NCI-H187 (cell line): ENCODE measurements at places on chromosomes 4 and X.

DNA sequence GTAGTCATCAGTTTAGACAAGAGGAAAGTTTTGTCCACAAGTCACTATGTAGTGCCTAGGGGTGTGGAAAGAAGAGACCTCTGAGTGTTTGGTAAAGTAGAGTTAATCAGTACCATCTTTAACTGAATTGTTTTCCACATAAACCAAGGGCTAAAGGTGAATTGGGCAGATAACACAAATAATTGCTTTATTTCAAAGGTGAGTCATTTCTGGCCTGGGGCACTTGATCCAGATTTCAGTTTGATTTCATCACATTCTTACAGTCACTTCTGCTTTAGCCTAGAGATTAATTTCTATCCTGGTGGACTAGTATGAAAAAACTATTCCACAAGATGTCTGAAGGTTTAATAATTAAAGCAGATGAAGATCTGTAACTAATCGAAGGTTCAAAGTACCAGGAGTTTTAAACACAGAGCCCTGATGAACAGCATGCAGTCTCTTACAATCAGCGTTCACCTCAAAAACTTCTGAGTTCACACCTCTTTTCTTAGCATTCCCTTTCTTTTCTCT, 74.5 kb upstream of the BOD1L1 start:
- DNase-seq, result no peak

DNA sequence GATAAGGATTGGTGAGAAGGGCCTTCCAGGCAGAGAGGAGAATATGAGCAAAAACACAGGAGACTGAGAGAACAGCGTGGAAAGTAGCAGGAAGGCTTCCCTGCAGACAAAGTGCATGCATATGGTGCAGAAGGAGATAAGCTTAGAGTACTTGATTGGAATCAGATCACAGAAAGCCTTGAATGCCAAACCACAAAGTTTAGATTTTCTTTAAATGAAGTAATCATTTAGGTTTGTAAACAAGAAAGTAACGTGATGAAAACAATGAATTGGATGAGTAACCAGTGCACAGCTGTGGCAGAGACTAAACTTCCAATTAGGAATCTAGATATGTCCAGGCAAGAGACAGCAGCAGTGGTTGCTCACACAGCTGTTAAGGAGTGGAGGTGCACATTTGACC, 83.8 kb upstream of the C1QTNF7 start:
- DNase-seq, result no peak

GRCh38 chr4:7585768-7586167, 151.0 kb upstream of the PSAPL1 start:
- DNase-seq, result no peak

- no peak for DNase-seq
Observed at GRCh38 chr4:185573651-185574199, 38.4 kb upstream of the PDLIM3 start.

DNA sequence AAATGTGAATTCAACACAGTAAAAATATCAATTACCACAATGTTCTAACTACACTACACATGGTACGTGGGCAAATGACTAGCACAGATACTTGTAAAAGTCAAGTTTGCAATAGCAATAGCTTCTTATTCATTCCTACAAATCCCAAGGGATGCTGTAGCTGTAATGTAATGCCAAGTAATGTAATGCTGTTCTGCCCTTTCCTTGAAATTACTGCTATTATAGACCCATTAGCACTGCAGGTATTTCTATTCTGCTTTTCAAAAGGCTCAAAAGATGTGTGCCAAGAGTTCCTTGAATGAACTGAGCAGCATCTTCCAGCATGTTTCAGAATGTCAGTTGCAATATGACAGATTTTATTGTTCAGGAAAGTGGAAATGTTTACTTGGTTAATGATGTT, 129.9 kb upstream of the BANK1 start:
- no peak for DNase-seq

DNA sequence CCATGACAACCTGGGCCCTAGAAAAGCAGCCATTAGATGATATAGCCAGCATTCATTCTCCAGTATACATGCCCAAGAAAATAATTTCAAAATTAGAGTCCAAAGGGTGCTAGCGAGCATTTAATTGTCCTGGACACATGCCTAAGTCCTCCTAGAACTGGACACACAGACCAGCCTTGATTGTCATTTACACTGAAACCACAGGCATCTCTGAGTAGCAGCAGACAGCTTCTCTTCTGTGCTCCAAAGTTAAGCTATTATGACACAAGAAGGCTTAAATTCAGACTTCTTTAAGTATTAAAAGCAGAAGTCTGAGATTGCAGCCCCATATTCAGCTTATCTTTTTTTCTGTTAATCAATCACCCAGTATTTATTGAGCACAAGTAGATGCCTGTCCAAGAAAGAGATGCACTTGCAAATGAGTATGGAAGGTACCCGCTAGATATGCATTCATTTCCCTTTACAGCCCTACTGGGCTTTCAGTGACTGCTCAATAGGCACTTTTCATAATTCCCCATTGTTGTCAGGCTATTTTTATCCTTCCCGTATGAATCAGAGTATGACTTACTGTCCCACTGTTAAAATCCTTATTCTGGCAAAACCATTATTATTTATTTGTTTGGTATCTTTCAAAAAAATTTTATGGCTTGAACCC, 374.1 kb downstream of the FBXW7 start:
- DNase-seq, result no peak

GRCh38 chrX:76126851-76127250, 46.0 kb upstream of the PBDC1 start:
- no peak for DNase-seq

DNA sequence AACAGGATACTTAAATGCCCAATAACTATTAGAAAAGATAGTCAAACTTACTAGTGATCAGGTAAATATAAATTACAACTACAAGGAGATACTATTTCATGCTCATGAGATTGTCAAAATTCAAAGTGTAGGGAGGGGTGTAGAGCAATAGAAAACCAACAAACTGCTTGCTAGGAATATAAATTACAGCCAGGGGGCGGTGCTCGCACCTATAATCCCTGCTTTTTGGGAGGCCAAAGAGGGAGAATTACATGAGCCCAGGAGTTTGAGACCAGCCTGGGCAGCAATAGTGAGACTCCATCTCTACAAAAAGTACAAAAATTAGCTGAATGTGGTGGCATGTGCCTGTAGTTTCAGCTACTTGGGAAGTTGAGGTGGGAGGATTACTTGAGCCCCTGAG, 556.5 kb upstream of the NR3C2 start:
- no peak for DNase-seq

GRCh38 chrX:789096-789495, 158.5 kb downstream of the SHOX start:
- no peak for DNase-seq

- DNase-seq, result no peak
Observed at GRCh38 chrX:69968950-69969349, 80.8 kb downstream of the AWAT2 start.

GRCh38 chr4:153211986-153212728, 7.9 kb downstream of the TRIM2 start:
- no peak for DNase-seq

- no peak for DNase-seq
Observed at GRCh38 chr4:168630445-168631187, 133.8 kb downstream of the PALLD start.

DNA sequence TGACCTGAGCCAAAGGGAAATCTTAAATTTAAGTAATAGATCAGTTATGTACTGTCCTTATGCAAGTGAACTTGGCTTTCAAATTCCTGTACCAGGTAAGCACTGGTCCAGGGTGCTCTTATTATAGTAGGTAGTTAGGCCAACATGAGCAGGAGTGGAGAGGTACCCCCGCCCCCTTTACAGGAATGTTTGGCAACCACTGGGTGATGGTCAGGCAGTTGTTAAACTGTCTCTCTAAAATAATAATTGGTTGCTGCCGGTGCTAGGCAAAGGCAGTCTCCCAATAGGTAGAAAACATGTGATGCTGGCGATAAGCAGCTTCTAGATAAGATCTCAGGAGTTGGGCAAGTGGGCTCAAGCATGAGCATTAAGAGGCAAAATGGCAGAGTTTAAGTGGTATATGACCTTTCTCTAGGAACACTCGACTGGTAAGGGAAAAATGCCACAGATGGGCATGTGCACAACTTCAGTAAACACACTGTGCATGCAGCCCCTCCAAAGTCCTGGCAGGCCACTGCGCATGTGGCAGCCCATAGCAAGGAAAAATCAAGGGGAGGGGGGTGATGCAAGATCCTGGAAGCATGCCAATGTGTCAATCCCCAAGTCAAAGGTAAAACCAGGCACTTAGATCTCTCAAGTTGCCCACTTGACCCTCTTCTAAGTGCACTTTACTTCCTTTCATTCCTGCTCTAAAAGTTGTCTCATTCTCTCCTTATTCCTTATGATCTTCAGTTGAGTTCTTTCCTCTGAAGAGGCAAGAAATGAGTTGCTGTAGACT, 1239.7 kb downstream of the C4orf33 start:
- no peak for DNase-seq

GRCh38 chrX:11678158-11678557, 12.4 kb upstream of the ARHGAP6 start:
- DNase-seq, result no peak

DNA sequence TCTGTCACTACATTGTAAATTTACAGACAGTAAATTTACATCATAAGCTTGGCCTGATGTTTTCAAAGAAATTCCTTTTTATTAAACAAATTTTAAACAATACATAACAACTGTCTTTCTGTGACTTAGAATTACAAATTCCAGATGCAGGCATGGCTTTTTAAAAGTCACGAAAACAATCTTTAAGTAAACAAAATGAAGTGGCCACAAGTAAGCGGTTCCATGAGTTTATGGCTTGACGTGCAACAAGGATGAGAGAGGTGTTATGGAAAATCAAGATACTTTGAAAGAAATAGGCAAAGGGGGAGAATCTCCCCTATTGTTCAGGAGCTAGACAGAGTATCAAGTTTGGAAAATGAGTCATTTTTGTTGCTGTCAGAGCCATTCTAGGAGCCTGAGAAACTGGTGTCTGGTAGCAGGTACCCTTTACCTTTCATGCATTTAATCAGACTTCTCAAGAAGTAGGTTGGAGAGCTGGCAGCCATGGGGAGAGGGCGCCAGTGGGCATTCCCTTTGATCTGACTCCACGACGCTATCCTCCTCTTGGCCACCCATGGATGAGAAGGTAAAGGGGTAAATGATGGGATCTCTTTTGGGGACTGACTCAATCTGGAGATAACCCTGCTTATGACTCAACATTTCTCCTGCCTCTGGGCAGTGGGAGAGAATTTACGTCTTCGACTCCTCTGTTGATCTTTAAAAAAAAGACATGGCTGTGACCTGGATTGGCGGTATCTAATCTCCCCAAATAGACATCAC, 217.2 kb downstream of the SPRY1 start:
- DNase-seq, result no peak

DNA sequence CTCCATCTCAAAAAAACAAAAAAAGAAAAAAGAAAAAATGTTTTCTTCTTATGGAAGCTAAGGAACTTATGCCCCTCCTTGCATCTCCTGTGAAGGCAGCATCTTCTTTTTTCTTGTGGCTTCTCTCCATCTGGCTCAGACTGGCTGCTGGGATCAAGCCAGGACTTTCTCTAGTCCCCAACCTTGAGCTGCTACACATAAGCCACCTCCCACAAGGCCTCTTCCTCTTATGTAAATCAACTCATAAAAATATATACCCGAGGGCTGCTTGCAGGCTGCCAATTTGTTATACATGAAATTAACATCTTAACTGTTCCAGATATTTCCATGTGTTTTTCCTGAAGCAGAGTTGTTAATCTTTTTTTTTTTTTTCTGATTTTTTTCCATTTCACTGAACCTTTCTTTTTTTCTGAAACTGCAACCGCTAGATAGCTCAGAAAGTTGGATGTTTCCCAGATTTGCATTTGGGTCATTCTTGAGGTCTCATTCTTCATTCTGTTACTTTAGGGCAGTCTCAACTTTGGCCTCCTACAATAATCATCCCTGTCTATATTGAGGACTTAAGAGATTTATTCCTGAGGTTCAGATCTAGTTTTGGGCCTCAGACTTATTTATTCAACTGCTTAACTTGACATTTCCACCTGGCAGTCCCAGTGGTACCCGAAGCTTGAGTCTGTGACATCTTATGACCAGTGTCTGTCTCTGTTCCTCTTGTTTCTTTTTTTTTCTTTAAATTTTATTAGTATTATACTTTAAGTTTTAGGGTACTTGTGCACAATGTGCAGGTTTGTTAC, 10.3 kb downstream of the SNX25 start:
- no peak for DNase-seq

GRCh38 chr4:85514783-85515182, 39.8 kb downstream of the ARHGAP24 start:
- DNase-seq, result no peak

GRCh38 chrX:65874765-65875164, 165.1 kb downstream of the VSIG4 start:
- DNase-seq, result no peak

DNA sequence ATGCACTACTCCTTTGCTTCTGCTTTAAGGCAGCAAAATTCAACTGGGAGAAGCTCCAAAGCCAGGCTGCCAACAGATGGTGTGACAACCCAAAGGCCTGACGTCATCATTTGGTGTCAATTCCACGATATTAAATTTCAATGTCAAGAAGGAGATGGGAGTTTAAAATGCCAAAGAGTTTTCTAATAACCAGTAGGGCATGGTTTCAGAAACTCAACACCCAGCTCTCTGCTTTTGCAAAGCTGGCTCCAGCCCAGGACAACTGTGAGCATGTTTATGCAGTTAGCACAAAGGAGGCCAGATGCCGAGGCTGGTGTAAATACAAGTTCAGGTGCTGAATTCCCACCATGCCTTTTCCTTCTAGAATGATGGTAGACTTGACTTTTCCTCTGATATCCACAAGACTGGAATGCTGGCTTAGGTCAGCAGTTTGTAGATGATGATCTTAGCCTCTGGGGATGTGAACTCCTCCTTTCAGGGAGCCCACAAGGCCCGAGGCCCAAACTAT, 67.3 kb downstream of the AFAP1 start:
- DNase-seq, result no peak

DNA sequence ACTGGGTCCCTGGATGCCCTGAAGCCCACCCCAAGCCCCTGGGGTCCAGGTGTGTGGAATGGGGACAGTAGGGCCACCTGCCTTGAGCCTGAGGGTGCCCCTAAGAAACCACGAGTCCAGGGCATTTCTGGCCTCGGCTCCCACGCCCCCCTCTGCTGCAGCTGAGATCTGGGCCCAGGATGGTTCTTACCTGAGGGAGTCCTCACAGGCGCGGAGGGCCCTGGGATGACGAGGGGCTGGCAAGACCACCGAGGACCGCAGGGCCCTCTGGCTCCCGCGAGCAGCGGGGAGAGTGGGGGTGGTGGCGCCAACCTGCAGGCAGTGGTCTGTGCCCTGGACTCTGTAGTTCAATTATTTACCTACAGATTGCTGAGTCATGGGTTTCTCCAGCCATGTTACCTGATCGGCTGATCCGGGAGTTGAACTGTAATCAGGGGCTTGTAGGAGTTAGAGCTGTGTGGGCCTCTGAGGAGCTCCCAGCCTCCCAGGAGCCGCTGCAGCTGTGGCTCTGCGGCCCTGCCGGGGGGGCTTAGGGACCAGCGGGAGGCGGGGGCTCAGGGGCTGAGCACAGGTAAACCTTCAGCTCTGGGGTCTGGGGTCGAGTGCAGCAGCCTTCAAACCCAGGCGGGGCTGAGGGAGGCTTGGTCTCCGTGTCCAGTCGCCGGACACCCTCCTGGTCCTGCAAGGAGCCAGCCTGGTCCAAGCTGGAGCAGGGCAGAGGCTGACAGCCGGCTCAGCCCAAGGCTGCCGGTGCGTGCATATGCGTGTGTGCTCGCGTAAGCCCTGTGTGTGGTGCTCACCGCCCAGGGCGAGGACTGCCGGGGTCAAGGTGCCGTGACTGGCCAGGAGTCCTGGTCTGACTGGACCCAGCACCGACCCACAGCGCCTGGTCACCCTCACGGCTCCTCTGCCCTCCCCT, at the start of gene SLC26A1:
SLC26A1 (minus strand) TSS at position 294 of the 919 bp plus-strand sequence. CDS start 1,701 bp downstream, outside the sequence.
- no peak for DNase-seq

GRCh38 chr4:99861120-99861905, 32.9 kb downstream of the LAMTOR3 start:
- DNase-seq, result no peak
